ENCODE measurements at places on chromosomes 13 and 19.

GRCh38 chr19:4997297-4997696 is 28.4 kb downstream of the KDM4B start:
- DNase-seq, result no peak

GRCh38 chr19:1501200-1501595 is 10.2 kb downstream of the REEP6 start:
- DNase-seq, result no peak

GRCh38 chr13:41145136-41145908 is 12.7 kb upstream of the KBTBD6 start:
- DNase-seq, result no peak

DNA sequence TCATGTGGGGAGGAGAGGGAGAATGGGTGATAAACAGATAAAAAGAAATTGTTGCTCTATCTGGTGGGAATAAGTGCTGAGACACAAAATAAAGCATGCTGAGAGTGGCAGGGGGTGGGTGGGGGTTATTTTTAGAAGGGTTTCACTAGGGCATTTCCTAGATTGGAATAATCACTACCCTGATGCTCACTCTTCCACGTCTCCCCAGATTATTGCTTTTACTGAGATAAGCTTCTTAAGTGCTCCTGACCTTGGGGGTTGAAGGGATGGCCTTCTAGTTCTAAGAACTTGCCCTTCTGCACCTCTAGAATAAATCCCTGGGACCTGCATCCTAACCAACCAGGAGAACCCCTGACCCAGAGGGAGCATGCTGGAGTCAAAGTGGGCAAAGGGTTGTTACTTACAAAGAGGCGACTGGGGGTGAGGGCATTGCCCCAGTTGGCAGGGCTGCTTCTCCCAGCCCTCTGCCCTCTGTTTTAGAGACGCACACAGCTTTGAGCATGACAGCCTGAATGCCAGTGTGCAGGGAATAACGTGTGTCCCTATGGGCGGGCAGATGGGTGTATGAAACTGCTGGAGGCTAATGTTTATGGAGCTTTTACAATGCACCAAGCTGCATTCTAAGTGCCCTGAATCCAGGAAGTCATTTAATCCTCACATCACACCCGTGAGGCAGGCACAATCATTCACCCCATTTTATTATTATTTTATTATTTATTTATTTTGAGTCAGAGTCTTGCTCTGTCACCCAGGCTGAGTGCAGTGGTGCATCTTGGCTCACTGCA is 743 bp downstream of the RDH8 start:
- no peak for DNase-seq

DNA sequence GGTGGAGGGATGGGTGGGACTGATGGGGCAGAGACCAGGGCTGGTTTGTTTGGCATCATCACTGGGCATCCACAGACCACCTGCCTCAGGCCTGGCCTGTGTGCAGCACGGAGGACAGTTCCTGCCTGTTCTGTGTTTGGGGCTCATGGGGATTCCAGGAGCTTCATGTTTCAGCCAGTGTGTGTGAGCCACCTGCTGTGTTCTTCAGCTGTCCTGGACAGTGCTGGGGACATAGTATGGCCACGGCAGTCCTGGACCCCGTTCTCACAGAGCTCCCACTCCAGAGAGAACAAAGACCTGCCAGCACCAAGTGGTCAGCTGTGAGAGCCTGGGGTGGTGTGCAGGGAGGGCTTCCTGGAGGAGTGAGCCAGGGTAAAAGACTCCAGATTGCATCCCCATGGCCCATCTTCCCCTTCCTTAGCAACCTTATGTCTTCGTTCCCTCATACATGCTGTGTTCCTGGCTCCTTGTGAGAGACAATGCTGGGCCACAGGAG is 2.0 kb upstream of the CCDC97 start:
- DNase-seq, result no peak

DNA sequence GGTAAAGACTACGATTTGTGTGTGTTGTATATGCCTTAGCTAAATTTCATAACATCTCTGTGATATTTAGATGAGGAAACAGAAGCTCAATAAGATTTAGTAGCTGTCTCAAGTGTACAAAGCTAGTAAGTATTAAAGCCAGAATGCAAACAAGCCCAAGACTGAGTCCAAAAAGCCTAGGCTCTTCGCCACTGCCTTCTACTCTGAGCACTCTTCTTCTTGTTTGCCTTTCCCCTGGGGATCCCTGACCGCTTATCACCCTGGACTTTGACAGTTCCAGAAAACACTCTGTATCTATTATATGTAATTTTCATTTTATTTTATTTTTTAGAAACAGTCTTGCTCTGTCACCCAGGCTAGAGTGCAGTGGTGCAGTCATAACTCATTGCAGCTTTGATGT is 5.8 kb downstream of the TM9SF2 start:
- no peak for DNase-seq

DNA sequence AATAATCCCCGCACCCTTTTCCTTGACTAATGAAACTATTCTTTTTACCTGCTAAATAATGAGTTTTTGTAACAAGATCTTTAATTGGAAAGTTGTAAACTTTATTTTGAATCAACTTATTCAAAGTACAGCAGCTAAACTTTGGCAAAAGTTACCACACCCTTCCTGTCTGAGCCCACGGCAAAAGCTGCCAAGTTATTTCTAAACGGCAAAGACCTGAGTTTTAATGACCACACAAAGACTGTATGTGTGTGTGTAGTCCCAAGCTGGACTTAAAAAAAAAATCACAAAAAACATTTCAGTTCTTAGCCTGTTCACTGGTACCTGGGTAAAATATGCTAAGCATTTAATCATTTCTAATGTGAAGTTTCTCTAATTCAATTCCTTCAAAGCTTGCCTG is 60.7 kb downstream of the ZAR1L start:
- no peak for DNase-seq

- DNase-seq, result no peak
Observed at GRCh38 chr13:74597526-74597925, 463.3 kb upstream of the KLF12 start.

DNA sequence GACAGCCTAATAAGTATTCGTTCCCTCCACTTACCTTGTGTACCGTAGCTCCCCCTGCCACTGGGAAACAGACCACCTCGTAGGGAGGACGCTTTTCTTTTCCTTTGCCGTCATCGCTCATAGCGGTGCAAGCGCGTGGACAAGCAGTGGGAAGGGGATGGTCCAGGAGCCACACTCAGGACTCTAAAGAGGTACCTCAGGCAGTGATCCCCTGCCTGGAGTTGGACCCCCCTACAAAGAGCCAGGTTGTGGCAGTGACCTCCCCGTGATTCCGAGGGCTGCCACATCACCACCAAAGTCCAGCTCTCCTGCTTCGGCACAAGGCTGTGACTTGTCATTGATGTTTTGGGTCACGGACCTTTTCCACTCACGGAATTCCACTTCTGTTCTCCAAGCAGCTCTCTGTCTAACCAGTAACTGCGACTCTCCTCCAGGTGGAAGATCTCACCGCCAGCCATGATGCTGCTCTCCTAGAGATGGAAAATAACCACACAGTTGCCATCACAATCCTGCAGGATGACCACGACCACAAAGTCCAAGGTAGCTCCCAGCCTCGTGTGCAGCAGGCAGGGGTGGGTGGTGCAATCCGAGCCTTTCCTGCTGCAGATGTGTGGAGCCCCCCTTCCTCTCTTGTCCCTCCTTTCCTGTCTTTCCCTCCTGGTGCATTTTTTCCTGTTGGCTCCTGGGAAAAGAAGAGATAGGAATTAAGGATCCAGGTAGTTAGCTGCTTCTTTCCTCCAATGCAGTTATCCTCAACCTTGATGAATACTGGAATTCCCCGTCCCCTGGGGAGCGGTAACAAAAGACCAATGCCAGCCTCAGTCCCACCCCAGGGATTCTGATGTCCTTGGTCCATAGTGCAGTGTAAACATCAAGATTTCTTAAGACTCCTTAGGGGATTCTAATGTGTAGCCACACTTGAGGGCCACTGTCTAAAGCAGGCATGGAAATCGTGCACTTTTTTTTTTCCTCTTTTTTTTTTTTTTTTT is 107.7 kb downstream of the SLC7A1 start:
- DNase-seq, result no peak

DNA sequence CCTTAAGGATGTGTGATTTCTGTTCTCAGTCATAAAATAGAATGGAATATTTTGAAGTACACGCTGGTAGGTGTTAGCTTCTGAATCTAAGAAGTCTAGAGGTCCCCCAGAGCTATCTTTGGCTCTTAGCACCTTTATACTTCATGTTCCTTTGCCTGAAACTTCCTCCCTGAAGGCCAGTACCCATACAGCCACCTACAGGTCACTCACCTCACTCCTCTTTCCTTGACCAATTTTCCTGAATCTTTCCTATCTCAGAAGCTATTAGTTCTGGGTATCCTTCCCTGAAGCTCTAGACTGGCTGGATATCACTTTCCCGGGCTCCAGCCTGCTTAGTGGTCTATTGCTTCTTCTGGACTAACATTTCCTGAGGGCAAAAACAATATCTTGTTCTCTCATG is 93.4 kb upstream of the EDNRB start:
- DNase-seq, result no peak

DNA sequence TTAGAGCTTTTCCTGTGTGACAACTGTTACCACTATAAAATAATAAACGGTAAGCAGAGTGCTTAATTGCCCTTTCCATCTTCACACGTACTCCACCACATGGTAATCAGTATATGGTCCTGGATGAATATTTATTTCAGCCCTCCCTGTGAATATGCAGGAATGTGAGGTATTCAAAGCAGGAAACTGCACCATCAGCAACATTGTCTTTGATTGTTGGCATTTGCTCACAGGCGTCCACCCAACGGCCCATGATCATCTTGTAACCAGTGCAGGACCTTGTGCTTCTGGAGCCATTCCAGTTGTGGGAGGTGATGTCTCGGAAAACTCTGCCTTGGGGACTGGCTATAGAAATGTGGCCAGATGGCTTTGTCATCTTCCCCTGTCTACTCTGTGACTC is 132.6 kb downstream of the COG6 start:
- no peak for DNase-seq

DNA sequence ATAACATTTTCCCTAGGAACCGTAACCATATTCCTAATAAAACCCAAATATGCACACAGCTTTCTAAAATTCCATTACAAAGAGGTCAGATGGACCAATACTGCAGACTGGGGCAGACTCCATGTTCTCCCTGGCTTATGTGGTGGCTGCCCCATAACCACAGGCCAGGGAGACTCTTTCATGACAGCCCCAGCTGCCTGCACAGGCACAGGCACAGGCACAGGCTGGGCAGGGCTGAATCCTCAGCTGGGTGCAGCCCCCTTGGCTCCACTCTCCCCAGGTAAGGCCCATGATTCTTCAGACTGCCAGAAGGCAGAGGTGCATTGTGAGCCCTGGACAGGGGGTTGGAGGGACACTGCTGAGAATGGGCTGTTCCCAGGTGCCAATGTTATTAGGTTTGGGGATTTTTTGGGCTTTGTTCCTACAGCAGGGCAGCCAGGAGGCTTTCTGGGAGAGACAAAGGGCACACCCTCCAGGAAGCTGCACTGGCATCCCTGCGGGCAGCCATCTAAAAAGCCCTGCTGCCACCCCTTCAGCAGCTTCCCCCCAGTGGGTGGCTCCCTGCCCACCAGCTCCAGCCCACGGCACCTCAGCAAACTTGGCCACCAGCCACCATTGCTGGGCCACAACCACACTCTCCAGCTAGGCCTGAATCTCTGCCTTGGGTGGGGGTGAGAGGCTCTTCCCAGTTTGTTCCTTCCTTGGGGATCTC is 20.0 kb downstream of the DOCK9 start:
- no peak for DNase-seq

GRCh38 chr13:25494698-25495411 is 123.1 kb downstream of the ATP8A2 start:
- DNase-seq, result no peak

- no peak for DNase-seq
Observed at GRCh38 chr13:108549934-108550333, 79.5 kb upstream of the MYO16 start.

DNA sequence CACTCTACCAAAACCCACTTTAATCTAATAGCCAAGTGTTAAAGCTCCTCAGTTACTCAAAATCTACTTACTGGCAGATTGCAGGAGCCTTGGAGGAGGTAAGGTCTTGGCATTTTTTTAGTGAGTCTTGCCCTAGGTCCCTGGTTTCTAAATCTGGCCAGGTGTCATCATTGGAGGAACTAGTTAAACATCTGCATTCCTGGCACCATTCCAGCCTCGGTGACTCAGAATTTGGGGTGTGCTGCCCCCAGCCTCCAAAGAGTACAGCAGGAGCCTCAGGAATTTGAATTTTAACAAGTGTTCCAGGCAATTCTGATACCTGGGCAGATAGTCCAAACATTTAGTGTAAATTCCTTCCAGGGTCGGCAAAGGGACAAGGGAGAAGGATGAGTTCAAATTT is 37.4 kb downstream of the KLF5 start:
- no peak for DNase-seq

- DNase-seq, result no peak
Observed at GRCh38 chr13:59867867-59868266, 295.9 kb downstream of the DIAPH3 start.

GRCh38 chr13:28022848-28023518 is 34.5 kb upstream of the URAD start:
- no peak for DNase-seq

DNA sequence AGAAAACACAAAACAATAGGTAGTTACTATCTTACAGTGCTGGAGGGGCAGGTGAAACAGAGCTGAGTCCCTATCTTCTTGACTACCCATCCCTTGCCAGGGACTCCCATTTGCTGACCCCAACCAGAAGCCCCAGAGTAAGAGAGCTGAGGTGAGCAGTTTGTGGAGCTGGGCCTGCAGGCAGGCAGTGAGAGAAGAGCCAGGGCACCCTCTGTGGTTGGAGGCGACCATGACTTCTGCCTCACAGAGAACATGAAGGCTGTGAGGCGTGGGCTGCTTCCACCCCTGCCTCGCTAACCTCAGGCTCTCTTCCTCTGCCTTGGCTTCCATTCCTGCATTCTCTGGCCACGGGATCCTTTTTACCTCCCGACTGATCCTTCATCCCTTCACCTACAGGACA is 47.5 kb upstream of the RNF113B start:
- DNase-seq, result no peak

- DNase-seq, result no peak
Observed at GRCh38 chr19:50858886-50859285, 4.2 kb downstream of the KLK3 start.

DNA sequence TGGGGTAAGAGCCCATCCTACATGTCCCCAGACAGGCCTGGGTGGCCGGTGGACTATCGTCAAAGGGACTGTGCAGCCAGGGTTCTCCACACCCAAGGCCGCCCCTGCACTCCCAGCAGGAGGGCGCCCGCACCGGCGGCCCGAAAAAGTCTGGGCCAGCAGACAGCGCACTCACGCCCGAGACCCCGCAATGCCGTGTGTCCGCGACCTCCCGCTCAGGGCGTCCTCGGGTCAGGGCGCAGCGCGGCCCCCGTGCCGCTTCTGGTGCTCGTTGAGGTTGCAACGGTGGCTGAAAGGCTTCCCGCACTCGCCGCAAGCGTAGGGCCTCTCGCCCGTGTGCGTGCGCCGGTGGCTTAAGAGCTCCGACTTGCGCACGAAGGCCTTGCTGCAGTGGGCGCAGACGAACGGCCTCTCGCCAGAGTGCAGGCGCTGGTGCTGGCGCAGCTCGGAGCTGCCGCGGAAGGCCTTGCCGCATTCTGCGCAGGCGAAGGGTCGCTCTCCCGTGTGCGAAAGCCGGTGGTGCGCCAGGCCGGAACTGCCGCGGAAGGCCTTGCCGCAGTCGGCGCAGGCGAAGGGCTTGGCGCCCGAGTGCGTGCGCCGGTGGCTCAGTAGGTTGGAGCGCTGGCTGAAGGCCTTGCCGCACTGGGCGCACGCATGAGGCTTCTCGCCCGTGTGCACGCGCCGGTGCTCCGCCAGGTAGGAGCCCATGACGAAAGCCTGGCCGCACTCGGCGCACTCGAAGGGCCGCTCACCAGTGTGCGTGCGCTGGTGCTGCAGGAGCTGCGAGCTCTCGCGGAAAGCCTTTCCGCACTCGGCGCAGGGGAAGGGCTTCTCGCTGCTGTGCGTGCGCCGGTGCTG is 2.8 kb upstream of the A1BG start:
- DNase-seq, result no peak

GRCh38 chr19:2428756-2429711 is 1.6 kb upstream of the TIMM13 start:
- DNase-seq, result no peak

Data from activated CD4-positive, CD25-positive, alpha-beta regulatory T cell treated with anti-CD3 and anti-CD28 coated beads, Interleukin-2, amount 50 U/mL, for 16 hours (primary cell).